Foreskin melanocyte (primary cell): ENCODE measurements at places on chromosomes 3 and 15.

GRCh38 chr15:39869254-39869653 lies 50.8 kb downstream of the GPR176 start:
- no peak for DNase-seq

DNA sequence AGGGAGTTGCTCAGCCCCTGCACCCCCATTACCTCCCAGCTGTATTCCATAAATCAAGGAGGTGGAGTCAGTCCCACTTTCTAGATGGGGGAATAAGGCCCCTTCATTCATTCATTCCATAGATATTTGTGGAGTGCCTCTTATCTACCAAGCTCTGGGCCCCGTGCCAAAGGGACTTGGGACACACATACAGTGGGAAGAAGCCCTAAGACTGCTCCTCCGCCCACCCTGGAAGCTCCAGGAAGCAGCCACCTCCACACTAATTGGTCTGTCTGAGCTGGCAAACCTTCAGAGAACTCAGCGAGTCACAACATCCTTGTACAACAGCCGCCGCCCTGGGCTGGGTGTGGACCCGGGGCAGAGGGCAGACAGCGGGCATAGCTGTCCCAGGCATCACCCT lies 6.4 kb downstream of the STRA6 start:
- DNase-seq: peak; percentile 15

DNA sequence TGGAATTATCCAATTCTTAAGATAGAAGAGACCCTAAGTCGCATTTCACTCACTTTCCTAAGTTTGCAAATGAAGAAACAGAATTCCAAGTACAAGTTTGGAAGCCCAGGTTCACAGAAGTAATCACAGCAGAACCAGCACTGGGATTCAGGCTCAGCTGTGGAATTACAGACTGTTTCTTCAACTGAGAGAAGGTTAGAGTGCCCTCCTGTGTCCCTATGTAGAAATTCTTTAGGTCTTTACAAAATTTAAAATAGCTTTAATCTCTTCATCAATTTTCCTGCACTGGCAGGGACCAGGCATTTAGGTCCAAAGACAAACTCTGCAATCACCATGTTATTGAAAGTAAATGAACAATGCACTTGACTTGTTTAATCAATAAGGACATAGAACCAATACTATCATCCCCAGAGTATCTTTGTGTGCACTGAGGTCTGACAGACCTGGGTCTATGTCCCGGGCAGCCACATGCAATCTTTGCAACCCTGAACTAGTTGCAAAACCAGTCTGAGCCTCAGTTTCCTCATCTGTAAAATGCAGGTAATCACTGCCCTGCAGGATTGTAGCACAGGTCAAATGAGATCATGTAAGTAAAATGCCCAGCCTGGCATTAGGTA lies 96.3 kb upstream of the ZBED2 start:
- no peak for DNase-seq

- DNase-seq: peak; percentile 61
Measured at GRCh38 chr15:63891079-63891767, 57.5 kb upstream of the HERC1 start.

GRCh38 chr15:84734794-84735479 lies 13.5 kb upstream of the ZNF592 start:
- DNase-seq: no peak

DNA sequence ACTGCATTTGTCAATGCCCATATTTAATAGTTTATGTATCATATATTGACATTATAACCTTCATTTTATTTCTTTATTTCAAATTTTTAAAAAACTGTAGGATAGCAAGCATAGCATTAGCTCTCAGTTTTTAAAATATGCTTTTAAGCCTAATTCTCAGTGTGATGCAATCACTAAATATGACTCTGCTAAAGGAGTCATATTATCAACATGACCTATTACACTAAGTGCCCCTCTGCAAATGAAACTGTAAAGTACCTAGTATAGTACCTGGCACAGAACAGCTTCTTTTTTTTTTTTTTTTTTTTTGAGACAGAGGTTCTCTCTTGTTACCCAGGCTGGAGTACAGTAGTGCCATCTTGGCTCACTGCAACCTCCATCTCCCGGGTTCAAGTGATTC lies 179.4 kb upstream of the CGNL1 start:
- no peak for DNase-seq

- no peak for DNase-seq
Measured at GRCh38 chr3:183909030-183909600, 24.4 kb upstream of the PARL start.

DNA sequence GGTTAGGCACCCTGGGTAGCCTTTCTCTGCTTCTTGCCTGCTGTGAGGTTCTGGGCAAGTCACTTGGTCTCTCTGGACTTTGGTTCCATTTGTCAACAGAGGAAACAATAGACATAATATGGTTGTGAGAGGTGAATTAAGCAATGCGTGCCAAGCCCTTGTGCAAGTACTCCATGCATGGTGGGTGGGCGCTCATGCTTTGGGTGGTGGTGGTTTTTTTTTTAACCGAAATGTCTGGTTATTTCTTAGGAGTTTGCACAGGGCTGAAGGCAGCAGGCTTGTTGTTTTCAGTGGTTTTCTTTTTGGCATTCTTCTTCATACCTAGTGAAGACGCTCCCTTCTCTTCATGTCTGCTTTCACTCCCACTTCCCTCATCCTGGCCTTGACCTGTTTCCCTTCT lies 84.2 kb upstream of the LRTM1 start:
- no peak for DNase-seq

GRCh38 chr3:23161896-23162570 lies 41.1 kb upstream of the UBE2E2 start:
- DNase-seq: no peak

- no peak for DNase-seq
Measured at GRCh38 chr3:148077318-148077923, 620.3 kb upstream of the AGTR1 start.

DNA sequence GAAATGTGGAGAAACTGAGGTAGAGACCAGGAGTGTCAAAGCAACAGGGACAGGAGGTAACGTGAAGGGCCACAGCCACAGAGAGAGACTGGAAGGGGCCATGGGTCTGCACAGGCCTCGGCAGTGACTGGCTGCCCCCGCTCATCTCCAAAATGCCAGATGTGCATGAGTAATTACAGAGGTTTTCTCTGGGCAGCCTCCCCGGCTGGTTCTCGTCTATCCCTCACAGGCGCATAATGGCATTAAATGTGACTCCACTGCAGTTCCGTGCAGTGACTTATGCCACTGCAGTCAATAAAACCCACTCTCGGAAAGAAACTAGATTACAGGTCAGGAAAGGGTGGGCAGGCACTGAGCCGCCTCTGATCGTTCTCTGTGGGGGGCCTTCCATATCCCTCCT lies 74.7 kb downstream of the WDR76 start:
- DNase-seq: no peak

DNA sequence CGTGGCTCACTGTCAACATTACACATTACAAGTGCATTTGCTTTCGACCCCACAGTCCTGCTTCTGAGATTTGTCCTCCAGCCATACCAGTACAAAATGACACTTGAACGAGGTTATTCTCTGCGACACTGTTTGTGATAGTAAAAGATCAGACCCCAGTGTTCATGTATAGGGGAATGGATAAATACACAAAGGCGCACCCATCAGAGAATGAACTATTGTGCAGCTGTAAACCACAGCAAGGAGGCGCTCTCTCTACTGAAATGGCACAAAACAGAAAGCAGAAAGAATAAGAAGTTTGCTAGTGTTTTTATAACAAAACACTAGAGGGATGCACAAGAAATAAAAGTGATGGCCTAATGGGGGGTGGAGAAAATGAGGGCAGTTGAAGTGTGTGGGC lies 4.9 kb upstream of the CHSY1 start:
- no peak for DNase-seq

- DNase-seq: no peak
Measured at GRCh38 chr3:53114412-53115074, 15.7 kb downstream of the RFT1 start.

GRCh38 chr3:150779402-150779858 lies 16.5 kb upstream of the SIAH2 start:
- no peak for DNase-seq

GRCh38 chr3:54619531-54619930 lies 308.3 kb downstream of the LRTM1 start:
- DNase-seq: no peak

GRCh38 chr3:62936626-62937254 lies 61.5 kb upstream of the CADPS start:
- DNase-seq: no peak

- DNase-seq: peak; percentile 95
Measured at GRCh38 chr3:48426944-48427629, 2.8 kb downstream of the PLXNB1 start.

- peak; percentile 95 for DNase-seq
Measured at GRCh38 chr15:34122771-34123183, 20.9 kb downstream of the PGBD4 start.

DNA sequence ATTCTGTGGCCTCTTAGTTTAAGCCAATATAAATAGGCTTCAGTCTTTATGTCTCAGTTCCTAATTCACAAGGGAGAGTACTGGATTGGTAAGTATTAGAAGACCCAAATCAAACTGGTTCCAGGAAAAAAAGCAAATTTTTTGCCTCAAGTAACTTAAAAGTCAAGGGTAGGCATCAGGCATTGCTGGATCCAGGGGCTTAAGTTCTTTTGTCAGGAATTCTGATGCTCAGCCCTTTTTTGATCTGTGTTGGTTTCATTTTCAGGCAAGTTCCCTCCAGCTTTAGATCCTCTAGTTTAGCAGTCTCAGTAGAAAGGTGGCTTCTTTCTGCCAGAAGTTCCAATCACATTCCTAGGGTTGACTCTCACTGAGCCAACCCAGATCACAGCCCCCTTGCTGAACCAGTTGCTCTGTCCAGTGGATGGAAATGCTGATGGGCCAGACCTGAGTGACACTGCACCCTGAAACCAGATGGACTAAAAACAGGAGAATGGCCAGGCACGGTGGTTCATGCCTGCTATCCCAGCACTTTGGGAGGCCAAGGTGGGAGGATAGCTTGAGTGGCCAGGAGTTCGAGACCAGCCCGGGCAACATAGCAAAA lies 253.5 kb downstream of the SHQ1 start:
- no peak for DNase-seq

DNA sequence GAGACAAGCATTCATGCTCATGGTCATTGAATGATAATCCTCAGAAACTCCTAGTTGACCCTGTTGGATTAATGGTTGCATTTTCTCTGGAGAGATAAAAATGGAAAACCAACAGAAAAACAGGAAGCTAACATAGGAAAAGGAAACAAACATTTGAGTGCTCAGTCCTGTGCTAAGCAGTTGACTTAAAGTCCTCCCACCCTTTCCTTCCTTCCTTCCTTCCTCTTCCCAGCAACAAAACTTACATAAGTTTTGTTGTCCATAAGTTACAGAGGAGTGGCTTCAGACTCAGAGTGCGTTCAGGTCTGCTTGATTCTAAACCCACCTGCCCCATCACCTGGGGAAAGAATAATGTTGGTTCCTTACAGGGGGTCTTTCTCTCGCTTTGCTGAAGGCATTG lies 163.8 kb upstream of the RGMA start:
- no peak for DNase-seq

GRCh38 chr3:169661361-169662131 lies 2.0 kb downstream of the MECOM start:
- no peak for DNase-seq

- no peak for DNase-seq
Measured at GRCh38 chr15:69660658-69661405, 208.2 kb downstream of the RPLP1 start.

- DNase-seq: no peak
Measured at GRCh38 chr15:62933386-62933785, 109.2 kb upstream of the TPM1 start.

- no peak for DNase-seq
Measured at GRCh38 chr15:31293655-31294054, 33.0 kb upstream of the KLF13 start.

DNA sequence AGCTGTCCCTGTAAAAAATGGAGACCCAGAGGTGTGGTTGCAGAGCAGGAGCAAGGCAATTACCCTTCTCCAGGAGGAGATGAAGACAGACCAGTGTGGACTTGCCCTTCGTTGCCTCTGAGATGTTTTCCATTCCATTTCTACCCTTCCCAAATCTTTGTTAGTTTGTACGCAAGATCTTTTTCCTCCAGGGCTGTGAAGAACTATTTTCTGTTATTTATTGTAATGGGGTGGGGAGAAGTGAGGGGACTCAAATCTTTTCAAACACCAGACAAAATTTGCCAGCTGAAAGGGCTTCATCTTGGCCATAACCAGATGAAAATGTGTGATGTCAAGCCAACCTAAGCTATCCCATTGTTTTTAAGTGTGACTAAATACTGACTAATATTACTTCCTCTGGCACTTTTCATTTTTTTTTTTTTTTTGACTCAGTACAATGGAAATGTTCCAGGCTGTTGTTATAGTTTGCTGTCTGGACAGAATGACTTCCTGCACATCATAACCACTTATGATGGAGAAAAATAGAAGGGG lies 271.3 kb upstream of the TPRG1 start:
- DNase-seq: peak; percentile 64

DNA sequence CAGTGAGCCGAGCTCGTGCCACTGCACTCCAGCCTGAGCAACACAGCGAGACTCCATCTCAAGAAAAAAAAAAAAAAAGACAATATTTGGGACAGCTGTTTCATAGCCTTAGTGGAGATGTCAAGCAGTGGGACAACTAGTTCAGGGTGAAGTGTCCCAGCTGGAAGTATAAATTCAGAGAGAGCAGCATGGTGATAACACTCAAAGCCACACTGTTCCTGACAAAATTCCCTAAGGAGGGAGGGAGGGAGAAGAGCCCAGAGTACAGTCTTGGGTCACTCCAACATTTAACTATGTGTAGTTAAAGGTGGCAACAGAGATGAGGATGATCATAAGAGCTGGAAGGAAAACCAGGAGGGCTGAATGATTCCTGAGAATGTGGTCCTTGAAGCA lies 21.1 kb upstream of the IP6K2 start:
- DNase-seq: no peak

DNA sequence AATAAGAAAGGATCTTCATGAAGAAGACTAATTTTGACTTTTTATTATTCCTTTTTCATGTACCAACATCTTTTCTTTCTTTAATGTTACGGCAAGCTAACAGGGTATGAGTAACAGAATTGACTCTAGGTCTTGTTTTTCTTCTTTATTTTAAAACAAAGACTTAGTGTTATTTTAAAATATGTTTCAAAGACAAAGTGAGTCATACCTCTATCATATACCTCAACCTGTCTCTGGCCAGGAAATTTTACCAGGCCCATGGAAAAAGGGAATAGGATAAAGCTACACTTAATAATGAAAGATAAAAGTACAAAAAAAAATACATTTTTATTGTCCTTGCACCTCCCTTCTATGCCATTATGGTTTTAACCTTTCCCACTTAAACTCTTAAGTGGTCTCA lies 57.4 kb downstream of the ZNF148 start:
- no peak for DNase-seq

GRCh38 chr3:193086681-193087080 lies 154.3 kb upstream of the PLAAT1 start:
- no peak for DNase-seq
